Caco-2 (cell line): ENCODE measurements at places on chromosomes 6 and 20. TPM values are rescaled to one million over a fixed set of nuclear protein-coding genes. Genes with fewer than 3 reads are reported as not detected.

- no peak for DNase-seq
Observed at GRCh38 chr6:68651011-68651985, 16.2 kb downstream of the ADGRB3 start.

RSPO3 gene
- total RNA-seq: 0.11 TPM in 1 of 2 replicates, not detected in the other

- no peak for DNase-seq
Observed at GRCh38 chr6:107653183-107653580, 163.3 kb downstream of the SOBP start.

GRCh38 chr20:25077610-25078169 lies 4.3 kb downstream of the VSX1 start:
- DNase-seq: no peak

DNA sequence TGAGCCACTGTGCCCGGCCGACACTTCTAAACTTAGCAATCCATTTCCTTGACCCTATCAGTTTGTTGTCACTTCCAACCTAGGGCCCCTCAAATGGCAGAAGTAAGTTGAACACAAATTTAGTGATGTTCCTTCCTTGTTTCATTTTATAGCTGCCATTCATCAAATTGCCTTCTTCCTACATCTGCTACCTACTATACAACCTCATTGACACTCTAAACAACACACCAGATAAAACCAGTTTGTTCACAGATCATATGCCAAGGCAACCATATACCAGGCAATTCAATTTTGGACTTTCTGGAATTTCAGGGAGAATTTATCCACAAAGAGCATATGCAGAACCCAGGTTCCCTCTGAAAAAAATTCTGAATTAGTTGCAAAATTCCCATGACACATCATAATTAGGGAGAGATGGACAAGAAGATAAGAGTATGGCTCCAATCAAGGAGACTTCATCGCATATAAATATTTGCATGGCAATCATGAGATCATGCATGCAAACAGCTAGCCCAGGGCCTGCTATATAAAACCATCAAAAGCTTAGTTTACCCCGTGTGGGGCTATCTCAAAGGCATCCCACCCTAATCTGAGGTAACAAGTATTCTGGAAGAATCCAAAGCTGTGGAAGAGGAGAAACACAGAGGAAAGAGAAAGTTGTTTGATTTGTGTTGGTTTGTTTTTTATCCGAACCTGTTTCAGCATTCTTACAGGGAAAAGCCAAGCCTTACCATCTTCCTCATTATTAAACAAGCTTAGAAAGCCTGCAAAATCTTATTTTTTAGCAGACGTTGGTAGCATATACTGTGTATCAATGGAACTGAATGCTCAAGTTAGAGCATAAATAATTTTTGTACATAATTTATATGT lies 132.8 kb upstream of the TNFAIP3 start:
- DNase-seq: no peak

GRCh38 chr6:41697861-41698781 lies 37.3 kb downstream of the TFEB start:
- no peak for DNase-seq

FOXF2 gene
- 0.79 and 0.88 TPM in 2 replicates for total RNA-seq

GRCh38 chr6:119526561-119527230 lies 177.1 kb upstream of the MAN1A1 start:
- DNase-seq: no peak

DNA sequence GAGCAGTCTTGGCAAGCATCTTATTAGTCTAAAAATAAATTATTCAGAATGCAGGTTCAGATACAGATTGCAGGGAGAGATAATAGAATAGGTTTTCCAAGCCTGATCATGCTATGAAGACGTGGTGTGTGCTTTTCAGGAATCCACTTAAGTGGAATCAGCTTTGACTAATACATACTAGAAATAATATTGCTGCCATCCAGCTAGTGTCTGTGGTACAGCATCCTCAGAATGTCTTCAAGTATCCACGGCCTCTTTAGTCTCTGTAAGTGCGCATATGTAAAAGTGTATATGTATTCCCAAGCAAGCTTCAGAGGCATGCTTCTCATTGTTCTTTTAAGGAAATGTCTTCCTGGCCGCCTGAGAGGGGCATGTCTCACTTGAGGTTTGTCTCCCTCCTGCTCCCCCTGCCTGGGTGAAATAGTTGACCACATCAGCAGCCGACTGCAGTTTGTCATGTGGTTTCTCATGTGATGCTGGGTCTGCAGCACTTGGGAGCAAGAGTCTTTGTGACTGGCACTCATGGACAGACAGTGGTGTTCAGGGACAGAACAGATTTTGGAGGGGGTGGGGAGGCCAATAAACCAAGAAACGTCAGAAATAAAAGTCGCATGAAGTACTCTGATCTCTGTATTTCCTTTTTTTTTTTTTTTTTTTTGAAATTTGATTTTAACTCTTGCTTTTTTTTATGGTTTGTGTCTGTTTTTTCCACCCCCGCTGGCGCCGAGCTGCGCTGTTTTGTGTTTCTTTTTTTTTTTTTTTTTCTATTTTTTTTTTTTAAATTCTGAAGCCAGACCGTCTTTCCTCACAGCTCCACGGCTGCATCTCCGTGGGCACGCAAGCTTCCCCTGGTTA lies 150.8 kb downstream of the PRL start:
- DNase-seq: no peak

DNA sequence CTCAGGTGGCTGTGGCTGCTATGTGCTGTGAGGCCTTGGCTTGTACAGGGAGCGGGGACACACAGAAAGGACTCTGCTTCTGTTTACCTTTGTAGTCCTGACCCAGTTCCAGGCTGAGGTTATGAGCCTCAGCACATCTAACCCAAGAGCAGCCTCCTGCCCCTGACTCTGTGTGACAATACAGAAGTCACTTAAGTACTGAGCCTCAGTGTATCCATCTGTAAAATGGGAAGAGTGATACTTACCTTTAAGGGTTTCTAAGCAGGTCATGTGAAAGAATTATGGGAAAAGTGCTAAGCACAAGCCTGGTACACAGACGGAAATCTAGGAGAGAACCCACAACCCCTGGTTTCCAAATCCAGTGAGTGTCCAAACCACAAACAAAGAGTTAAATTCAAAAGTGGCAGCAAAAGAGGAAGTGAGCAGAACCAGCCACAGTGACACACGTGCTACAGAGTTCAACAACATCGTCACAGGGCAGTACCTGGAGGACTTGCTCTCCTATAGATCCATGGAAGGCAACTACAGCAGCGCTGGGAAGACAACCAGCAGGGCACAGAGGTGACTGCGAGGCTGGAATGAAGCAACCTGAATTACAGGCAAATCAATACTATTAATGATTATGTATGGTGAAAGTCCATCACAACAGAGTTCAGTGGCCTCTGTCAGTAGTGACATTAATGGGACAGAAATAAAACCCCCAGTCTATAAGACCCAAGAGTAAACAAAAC lies 12.5 kb downstream of the TRIM26 start:
- no peak for DNase-seq

DNA sequence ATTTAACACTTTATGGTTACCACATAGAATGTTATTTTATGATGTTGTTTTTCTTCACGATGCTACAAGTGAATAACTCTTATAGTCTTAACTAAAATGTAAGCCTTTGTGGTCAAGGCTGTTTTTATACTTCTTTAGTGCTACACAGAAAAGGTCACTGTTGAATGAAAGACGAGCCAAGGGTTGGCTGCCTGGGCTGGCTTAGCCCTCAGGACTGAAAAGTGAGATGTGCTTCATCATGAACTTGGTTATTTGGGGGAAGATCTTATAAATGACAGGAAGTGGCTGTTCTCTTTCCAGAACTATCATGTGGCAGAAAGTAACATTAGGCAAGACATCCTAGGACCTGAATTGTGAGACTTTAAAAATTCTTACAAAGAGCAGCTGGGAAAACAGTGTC lies 404.0 kb downstream of the BTBD3 start:
- no peak for DNase-seq

DNA sequence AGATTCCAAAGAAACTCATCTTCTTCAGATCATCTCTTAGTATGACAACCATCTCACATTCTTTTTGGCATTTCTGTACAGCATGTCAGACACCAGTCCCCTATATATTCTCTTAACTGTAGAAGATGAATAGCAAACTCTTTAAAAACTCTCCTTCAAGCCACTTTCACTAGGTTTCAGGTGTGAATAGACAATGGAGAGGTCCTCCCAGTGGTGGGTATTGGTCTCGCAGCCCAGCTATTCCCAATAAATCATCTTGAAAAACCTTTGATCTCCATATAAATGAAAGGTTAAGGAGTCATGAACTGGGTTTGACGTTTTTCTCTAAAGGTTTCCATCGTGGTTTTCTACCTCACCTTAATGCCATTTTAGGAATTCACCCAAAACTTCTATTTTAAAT lies 180.0 kb downstream of the GJA1 start:
- peak; percentile 12 for DNase-seq

- no peak for DNase-seq
Observed at GRCh38 chr6:160178271-160178670, 56.7 kb downstream of the SLC22A1 start.

DNA sequence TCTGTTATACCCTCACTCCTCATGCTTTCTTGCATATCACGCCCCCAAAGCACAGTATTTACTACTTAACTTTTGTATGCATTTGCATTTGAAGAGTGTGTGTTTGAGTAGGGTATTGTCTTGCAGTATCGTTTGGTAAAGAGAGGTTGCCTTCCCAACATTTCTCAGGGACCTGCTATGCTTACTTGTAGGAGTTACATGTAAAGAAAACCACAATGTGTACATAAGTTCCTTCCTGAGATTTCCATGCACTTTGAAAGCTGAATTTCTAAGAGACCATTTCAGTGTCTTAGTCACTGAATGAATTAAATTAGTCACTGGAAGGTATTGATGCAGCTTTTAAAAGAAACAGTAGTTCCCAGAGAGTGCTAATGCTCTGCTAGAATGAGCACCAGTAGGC lies 159.3 kb upstream of the LAMA2 start:
- no peak for DNase-seq

- DNase-seq: no peak
Observed at GRCh38 chr6:56958481-56958880, 3.6 kb downstream of the BEND6 start.

MANEA gene
- 15.7 and 17.1 TPM in 2 replicates for total RNA-seq

GRCh38 chr6:53239526-53239925 lies 90.9 kb upstream of the GCM1 start:
- no peak for DNase-seq

DNA sequence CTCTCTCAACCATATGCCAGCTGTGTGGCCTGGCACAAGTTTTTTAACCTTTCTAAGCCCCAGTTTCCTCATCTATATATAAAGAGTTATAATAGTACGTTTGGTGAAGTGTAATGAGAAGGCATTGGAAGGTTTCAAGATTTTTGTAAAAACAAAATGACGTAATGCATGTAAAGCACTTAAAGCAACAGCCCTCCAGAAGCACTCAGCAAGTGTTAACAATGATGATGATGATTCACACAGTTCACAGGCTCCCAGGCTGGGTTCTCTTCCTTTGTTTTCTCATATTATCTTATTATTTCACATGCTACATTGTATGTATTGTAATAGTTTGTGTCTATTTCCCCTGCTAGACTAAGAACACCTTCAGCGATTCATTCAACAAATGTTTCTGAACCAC lies 6.2 kb downstream of the CEP250 start:
- DNase-seq: no peak

- DNase-seq: no peak
Observed at GRCh38 chr6:81937296-81937937, 184.9 kb upstream of the TENT5A start.

DNA sequence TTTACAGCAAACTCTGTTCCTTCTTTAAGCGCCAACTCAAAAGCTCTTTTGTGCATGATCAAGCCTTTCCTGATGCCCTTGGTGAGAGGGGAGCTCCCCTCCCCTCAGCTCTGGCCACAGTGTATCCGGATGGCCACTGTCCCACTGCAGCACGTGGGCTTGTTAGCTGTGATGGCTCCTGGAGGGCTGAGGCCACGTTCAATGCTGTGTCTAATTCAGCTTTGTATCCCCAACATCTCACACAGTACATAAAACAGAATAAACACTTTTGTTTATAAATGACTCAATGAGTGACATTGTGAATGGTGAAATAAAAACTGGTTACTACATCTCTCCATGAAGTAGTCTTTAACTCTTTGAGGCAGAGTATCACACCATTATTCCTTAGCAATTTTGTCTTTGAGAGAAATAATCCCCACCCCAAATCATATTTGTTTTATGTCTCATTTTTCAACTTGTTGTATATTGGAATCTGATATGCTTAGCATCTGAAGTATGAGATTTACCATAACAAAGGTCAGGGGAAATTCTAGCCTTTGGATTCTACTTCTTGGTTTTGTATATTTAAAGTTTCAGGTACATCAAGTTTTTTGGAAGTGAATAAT lies 44.5 kb downstream of the EDN1 start:
- no peak for DNase-seq

DNA sequence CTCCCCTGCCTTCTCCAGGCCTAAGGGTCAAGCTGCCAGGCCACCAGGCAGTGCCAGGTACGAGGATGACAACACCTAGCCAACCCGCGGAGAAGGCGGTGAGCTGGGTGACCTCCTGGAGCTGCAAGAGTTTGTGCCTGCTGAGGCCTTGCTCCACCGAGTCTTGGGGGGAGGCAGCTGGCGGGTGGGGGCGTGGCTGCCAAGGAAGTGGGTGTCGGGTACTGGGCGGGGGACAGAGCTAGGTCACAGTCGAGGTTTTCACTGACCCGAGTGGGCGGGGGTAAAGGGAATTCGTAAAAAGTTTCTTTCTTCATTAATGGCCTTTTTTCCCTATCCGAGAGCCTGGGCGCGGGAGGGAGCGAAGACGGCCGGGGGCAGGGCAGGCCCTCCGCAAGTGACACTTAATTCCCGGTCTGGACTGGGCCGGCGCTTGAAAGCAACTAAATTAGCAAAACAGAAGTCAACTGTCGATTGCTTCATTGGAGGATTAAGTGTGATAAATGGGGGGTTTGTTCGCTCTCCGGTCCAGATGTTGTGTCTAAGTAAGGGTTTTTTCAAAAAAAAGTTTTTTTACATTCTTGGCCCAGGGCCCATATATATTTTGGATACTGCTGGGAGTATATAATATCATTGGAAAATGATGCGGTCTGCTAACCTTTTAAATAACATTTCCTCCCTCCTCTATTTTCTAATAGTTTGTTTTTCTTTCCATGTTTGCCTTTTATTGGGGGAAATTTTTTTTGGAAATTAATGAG lies 43.1 kb upstream of the FOXP4 start:
- no peak for DNase-seq

MAFB gene
- total RNA-seq: 0.88 and 1.2 TPM in 2 replicates

DNA sequence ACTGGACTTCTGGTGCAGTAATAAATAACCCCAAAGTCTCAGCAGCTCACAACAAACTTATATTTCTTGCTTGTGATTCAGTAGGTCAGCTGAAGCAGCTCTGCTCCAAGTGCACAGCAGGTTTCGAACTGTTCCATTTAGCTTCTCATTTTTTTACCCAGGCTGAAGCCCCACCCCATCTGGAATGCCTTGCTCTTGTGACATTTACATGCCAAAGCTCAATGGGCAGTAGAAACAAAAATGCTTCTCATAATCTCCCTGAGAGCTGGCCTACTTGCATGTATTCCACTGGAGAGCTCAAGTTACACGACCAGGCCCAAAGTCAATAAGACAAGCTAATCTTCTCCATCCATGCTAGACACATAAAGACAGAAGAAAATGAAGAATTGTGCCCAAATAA lies 165.2 kb downstream of the HAO1 start:
- no peak for DNase-seq
